ENCODE measurements at places on chromosomes 12 and 14.

GRCh38 chr12:56880125-56880992, 53.8 kb downstream of the SDR9C7 start:
- DNase-seq, result no peak

GRCh38 chr12:121634836-121635235, 8.5 kb downstream of the ORAI1 start:
- no peak for DNase-seq

DNA sequence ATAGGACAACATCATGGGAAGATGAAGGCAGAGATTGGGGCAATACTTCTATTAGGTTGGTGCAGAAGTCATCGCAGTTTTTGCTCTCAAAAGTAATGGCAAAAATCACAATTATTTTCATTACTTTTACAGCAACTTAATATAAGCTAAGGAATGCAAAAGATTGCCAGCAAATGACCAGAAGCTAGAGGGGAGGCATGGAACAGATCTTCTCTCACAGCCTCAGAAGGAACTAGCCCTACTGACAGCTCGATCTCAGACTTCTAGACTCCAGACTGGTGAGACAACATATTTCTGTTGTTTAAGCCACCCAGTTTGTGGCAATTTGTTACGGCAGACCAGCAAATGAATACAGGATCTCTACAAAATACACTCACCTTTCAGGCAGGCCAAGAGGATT, 348.5 kb upstream of the TBX3 start:
- DNase-seq, result no peak

- peak; percentile 29 for DNase-seq
Observed at GRCh38 chr14:32934073-32934880, 4.4 kb upstream of the NPAS3 start.

DNA sequence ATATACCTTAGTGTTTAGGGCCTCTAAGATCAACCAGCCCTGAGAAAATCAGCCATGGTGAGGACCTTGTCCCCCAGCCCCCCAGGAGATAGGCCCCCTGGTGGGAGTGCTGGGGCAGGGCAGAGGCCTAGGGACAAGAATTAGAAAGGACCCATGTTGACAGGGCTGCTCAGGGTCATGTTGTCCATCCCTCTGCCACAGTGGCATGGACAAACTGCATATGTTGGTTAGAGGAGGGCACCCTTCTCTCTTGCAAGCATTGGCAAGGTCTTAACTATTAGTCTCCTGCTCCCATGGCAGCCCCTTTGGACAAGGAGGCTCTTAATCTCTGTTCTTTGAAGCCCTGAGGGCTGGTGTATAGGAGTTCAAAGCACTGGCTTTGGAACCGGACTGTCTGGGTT, 755 bp upstream of the PTPN6 start:
- DNase-seq, result no peak

GRCh38 chr12:102736328-102736727, 180.7 kb downstream of the PAH start:
- DNase-seq, result no peak

- no peak for DNase-seq
Observed at GRCh38 chr12:99389751-99390150, 257.8 kb upstream of the GARIN6 start.

DNA sequence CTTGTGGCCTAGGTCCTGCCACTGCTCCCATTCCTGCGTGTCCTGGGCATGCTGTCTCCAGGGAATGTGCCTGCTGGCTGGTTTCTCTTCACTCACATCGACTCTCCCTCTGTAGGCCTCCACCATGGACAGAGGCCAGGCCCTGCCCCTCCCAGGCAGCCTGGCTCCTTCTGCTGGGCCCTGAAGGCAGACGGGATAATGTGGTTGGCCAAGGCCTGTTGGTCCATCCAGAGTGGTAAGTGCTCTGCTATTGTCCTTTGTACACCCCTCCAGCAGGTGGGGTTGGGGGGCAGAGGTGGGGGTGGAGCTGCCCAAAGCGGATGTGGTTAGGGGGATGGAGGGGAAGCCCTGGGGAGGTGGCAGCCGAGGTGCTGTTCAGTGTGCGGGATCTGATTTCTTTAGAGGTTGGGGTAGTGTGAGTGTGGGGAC, 9.5 kb upstream of the NR4A1 start:
- DNase-seq, result peak; percentile 59
